ENCODE measurements at places on chromosomes 16 and 17.
A peak's percentile ranks its signal among the peaks of the same experiment; 100 is the strongest.

GRCh38 chr16:56748191-56748590, 18.3 kb downstream of the NUP93 start:
- DNase-seq, result no peak

DNA sequence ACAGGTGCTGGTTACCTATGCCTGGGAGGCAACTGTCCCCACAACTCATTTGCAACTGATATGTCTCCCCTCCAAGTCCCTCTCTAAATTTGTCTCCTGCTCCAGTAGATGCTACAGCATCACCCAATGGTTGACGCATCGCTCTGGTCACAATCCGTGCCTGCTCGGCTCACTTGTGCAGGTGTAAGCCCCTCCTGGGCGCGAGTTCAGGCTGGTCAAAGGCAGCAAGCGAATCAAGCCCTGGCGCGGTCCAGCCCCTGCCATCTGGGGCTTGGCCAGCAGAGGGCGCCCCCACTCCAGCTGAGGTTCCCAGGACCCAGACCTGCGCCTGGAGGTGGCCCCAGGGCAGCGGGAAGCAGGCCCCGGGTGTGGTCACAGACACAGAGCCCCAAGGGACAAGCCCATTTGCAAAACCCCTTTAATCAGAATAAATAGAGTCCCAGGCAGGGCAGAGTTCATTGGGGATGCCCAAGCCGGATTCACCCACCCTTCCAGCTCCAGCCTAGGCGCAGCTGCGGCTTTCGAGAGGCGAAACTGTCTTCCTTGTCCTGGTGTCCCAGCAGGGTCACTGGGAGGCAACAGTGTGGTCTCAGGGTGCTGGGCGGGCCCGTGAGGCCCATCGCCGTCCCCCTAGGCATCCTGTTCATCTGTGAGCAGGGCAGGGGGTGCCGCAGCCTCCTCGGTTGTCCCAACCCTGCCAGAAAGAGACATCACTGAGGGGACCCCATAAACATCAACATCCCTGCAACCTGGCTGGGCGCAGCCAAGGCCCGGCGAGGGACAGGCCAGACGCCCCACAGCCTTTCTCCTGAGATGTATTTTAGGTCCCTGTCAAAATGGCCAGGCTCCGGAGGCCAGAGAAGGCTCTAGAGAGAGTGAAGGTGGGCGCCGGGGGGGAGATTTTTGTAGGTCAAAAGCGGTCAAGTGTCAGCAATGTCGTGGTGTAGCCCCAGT, 15.8 kb downstream of the TMC6 start:
- peak; percentile 84 for DNase-seq

- DNase-seq, result no peak
These were observed 49.7 kb downstream of the TUBD1 start for GRCh38 chr17:59842901-59843652.

DNA sequence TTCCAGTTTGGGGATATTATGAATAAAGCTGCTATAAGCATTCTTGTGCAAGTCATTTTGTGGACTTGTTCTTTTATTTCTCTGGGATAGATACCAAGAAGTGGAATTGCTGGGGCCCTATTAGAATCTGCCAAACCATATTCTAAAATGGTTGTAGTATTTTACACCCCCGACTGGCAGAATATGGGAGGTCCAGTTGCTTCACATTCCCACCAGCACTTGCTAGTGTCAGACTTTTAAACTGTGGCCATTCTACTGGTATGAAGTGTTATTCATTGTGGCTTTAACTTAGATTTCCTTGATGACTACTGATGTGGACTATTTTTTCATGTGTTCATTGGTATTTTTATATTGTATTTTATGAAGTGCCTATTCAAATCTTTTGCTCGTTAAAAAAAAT, 18.1 kb upstream of the NUP93 start:
- no peak for DNase-seq

GRCh38 chr16:87700406-87701077, 65.2 kb downstream of the KLHDC4 start:
- no peak for DNase-seq

- DNase-seq, result no peak
These were observed 1.5 kb upstream of the SPAG7 start for GRCh38 chr17:4969047-4969550.

GRCh38 chr16:89365044-89365467, 125.3 kb downstream of the ANKRD11 start:
- DNase-seq, result no peak

GRCh38 chr16:73289232-73289631, 241.3 kb upstream of the ZFHX3 start:
- no peak for DNase-seq

DNA sequence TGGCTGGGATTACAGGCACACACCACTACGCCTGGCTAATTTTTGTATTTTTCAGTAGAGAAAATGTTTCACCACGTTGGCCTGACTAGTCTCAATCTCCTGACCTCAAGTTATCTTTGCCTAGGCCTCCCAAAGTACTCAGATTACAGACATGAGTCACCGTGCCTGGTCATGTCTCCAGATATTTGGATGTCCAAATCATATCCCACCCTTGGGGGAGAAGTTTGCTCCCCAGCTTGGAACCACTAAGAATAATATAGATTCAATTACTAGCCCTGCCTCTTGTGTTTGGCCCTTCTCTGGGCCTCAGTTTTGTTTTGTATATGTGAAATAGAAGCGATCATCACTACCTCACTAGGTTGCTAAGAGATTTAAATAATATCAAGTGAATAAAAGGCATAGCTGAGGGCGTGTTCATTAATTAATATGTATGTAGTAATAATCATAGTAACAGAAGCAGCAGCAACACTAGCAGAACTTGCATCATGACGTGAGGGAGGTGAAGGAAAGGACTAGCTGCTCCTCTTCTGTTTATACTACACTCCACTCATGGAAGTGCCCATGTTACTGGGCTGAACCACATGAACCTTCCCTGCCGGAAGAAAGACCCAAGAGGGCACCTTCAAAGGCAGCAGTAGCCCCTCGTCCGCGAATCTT, 253.6 kb upstream of the XYLT1 start:
- no peak for DNase-seq

GRCh38 chr16:53912155-53912554, 208.2 kb downstream of the FTO start:
- DNase-seq, result peak; percentile 1

- no peak for DNase-seq
These were observed 13.3 kb downstream of the UTS2R start for GRCh38 chr17:82384730-82385481.

GRCh38 chr17:74280093-74280513, 6.1 kb downstream of the DNAI2 start:
- peak; percentile 31 for DNase-seq

- DNase-seq, result no peak
These were observed 39.9 kb upstream of the CCDC182 start for GRCh38 chr17:57785022-57785421.

DNA sequence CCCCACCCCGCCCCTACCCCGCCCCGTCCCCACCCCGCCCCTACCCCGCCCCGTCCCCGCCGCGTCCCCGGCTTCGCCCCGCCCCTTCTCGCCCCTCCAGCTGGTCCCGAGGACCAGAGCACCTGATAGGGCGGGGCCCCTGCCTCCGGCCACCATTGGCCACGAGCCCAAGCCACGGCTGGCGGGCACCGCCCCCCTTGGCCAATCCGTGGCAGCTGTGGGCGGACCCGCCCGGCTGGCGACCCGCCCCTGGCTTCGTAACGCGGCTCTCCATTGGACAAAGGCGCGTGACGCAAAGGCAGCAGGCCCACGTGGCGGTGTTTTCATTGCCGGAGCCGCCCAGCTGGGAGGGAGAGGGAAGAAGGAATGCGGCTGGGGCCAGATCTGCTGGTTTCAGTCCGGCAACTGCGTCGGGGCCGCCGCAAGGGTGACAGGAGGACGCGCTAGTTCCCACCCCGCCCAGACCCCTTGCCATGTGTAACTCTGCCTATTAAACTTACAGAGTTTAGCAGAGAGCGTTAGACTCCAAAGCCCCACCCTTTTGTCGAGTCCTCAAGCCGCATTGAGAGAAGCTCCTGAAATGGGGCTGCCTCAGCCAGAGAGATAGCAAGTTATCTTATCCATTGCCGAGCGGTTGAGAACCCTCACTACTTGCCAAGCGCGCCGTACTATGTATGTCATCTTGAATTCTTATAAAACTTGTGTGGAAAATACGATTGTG, 403 bp upstream of the WIPI1 start:
- peak; percentile 95 for DNase-seq

DNA sequence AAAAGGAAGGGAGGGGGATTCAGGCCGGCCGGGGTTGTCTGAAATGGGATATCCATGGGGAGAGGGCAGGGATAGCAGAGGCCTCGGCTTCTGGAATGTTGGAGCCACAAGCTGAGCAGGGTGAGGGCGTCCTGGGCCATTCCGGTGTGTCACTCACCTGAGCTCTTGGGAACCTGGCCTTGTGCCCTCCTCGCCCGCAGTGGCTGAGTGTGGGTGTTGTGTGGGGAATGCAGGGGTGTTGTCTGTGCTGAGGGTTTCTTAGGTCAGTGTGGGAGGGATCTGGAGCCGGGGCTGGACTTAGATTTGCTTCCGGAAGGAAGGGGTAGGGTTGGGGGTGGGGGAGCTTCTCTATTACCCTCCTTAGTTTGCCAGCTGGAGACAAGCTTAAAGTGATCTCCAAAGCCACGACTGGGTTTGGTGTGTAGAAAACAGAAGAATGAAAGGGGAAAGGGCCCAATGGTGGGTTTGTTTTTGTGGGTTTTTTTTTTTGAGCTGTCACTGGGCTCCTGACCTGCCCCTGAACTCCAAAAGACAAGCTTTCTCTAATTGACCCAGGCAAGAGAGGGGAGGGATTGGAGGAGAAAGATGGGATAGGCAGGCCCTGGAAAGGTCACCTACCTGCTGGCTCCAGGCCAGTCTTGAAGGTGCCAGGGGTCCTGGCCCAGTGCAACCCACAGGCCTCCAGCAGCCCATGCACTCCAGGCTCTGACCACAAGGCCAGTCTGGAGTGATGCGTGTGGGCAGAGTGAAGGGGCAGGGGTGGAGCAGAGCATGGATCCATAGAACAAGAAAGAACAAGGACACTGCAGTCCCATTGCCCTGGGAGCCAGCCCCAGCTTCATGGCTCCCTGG, at the start of gene SULT1A2:
Gene SULT1A2 (minus strand): TSS at position 211 of the 852 bp plus-strand sequence. CDS start 1,120 bp downstream, outside the sequence.
- no peak for DNase-seq

DNA sequence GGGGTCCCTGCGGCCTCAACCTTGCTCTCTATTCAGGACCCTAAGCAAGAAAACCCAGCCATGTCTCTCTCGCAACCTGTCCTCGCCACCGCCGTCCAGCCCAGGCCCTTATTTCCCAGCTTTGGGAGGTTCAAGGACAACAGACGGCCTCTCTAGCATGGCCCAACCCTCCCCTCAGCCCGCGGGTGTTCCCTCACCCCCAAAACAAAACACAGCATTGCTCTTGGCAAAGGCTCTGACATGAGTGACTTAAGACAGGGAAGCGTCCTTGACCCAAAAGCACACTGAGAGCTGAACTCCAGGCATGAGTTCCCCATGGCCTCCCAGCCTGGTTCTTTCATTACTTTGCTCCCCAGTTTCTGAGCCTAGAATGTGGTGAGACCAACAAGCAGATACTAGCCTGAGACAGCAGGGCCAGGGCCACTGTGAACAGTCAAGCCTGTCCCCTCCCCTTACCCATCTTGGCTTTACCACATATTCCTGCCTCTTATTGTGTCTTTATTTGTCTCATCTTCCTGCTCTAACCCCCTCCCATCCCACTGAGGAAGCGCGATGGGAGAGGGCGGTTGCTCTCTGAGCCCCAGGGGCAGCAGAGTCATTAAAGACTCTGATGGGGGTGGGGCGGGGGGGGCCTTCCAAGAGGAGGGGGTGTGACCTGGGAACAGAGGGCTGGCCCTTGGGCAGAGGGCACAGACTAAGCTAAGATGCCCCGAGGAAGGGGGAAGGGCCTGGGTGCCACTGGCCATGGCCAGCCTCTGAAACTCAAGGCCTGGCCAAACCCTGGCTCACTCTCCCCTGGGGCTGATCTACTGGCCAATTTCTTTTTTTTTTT, 11.8 kb downstream of the SREBF1 start:
- no peak for DNase-seq

DNA sequence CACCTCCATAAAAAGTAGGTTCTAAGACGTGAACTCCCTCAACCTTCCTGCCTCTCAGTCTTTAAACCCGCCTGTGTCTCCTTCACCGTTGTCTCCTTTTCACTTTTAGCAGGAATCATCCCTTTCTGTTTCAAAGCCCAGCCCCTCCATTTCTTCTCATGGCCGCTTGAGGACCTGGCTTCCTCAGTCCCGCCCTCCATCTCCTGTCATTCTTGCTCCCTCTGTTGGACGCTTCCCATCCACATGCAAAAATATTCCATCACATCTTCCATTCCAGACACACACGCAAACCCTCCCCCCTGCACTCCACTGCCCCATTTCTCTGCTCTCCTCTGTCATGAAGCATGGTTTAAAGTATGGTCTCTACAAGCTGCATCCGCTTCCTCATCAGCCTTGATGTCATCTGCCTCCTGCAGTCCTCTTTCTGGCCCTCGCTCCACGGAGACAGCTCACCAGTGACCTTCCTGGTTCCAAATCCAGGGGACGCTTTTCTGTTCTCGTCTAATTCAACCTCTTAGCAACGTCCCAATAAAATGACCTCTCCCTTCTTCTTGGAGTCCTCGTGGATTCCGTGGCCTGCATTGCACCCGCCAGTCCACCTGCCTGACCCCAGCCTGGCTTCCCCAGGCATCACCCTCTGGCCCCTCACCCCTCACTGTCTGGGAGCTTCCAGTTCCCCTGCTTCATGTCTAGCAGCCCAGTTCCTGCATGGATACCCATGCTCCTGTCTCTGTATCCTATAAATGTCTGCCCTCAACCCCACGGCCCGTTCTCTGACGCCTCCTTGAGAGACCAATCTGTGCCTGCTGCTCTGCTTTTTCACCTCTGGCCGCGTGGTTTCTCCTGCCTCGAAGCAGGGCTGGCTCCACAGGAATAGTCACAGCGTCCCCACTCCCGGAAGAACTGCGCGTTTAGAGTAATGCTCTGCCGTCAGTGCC, 26.2 kb downstream of the ANKRD40 start:
- no peak for DNase-seq

- DNase-seq, result no peak
These were observed 6.6 kb upstream of the PIK3R6 start for GRCh38 chr17:8873801-8874715.

GRCh38 chr17:40111221-40112128, 10.3 kb upstream of the MSL1 start:
- DNase-seq, result no peak

DNA sequence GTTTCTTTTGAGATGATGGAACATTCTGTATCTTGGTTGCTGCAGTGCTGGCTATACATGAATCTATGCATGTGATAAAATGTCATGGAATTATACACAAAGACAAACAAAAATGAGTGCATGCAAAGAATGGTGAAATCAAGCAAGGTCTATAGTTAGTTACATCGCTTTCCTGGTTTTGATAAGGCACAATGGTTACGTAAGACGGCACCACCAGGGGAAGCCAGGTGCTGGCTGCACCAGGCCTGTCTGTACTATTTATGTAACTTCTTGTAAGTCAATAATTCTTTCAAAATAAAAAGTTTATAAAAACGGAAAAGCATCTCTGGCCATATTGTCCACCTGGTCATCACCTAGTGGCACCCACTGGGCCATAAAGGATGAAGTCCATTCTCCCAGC, 46.5 kb downstream of the ARHGAP27 start:
- no peak for DNase-seq

- DNase-seq, result no peak
These were observed 239.9 kb upstream of the DYNLRB2 start for GRCh38 chr16:80300876-80301275.

DNA sequence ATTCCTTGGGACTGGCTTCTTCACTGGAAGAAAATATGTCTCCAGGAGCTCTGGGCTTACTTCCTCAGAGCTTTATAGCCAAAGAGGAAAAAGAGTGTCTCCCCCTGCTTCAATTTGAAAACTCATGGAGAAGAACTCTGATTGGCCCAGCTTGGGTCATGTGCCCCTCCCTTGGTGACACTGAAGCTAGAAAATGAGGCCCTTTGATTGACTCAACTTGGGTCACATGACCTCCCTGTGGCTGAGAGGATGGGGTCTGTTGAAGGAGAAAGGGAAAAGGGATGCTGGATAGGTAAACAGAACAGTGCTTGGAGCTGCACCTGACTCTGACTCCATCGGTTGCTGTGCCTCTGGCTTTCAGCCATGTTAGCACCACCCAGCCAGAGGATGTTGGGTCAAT, 70.6 kb upstream of the KSR1 start:
- DNase-seq, result no peak

Data from T-helper 9 cell (primary cell).